ENCODE measurements at places on chromosomes 12 and 14.
A peak's percentile ranks its signal among the peaks of the same experiment; 100 is the strongest.

GRCh38 chr14:99745307-99745951 is 47.8 kb upstream of the EML1 start:
- DNase-seq, result no peak

DNA sequence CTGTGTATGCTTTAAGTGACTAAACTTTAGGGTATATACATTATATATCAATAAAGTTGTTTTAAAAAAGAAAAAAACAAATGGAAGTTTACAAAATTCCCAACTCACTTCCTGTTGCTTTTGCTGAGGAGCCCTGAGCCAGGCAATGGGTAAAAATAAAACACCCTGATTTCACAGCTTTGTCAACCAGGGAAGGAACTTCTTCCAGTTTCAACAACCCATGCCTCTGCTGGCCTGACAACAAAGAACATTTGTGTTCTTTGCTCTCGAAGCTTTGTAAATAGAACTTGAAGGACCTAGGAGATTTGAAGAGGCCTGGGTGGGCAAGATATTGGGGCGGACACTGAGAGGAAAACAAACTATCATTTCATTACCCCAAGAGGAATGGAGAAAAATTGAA is 141.2 kb upstream of the NOS1 start:
- DNase-seq, result no peak

GRCh38 chr14:60616461-60616959 is 32.8 kb downstream of the SIX1 start:
- DNase-seq, result no peak

- no peak for DNase-seq
These were observed 4.7 kb upstream of the LHX5 start for GRCh38 chr12:113476176-113476986.

DNA sequence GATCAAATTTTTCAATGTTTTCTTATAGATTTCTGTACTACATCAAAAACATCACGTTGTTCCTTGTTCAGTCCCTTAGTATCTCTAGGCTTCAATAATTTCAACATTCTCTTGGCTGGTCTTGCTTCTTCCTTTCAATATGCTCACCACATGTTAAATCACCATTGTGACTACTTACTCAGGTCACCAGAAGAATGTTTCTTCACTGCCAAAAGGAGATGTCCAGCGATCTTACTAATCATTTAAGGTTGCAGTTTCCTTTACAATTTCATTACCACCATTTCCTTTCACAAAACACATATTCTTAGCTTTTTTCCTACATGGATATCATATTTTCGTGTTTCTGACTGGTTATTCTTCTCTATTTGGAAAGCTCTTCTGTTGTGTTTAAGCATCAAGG is 363.8 kb downstream of the NAV3 start:
- DNase-seq, result no peak

GRCh38 chr14:99570544-99571302 is 33.3 kb downstream of the CCDC85C start:
- no peak for DNase-seq

DNA sequence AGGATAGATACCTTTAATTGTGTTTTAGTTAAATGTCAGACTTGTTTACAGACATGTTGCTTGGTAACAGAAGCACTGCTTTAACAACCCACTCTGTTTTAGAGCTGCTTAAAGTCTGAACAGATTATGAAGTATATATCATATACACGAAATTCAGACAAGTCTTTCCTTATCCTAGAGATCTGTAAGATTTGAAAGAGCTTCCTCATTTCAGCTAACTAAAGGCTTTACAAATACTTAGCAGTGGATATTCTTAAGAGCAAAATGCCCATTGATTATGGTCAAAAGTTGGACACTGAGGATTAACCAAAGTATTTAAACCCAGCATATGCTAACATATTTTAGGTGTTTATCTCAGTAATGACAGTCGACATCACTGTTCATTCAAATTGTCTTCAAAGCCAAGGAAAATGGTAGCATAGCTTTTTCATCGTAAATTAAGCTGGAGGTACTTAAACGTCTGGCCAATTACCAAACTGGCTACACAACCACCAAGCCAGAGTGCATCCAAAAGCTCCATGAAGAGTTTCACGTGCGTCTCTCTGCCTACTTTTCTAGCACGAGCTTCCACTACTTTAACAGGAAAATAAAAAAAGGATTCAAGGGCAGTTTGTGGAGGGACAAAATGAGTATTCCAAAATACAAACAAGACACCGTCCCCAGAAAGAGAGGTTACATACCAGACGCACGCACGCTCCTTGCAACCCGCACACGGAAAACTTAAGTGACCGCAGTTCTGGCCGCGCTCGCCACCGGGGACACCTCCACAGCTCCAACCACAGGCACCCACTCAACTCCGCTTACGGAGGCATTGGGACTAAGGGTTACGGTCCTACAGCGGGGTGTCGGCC is 565 bp downstream of the CEP83 start:
- DNase-seq, result no peak

- DNase-seq, result peak; percentile 65
These were observed 93.8 kb downstream of the PTPRB start for GRCh38 chr12:70543444-70543843.

GRCh38 chr14:98334186-98334585 is 937.8 kb downstream of the BCL11B start:
- DNase-seq, result no peak

DNA sequence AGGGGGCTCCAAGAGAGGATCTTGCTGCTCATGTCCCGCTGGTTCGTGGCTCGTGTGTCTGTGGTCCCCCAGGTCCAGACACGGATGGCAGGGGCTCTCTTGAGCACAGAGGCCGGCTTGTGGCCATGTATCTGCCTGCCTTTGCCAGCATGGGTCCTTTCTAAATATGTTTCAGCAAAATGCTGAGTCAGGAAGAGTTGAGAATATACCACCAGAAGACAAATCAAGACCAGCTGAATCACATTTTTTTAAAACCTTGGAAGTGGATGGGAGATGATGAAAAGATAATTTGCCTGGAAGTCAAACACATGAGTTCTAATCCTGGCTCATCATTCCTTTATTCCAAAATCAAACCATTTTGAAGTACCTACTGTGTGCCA is 58.0 kb downstream of the NUAK1 start:
- DNase-seq, result no peak

GRCh38 chr12:58819985-58820384 is 100.3 kb downstream of the LRIG3 start:
- no peak for DNase-seq

DNA sequence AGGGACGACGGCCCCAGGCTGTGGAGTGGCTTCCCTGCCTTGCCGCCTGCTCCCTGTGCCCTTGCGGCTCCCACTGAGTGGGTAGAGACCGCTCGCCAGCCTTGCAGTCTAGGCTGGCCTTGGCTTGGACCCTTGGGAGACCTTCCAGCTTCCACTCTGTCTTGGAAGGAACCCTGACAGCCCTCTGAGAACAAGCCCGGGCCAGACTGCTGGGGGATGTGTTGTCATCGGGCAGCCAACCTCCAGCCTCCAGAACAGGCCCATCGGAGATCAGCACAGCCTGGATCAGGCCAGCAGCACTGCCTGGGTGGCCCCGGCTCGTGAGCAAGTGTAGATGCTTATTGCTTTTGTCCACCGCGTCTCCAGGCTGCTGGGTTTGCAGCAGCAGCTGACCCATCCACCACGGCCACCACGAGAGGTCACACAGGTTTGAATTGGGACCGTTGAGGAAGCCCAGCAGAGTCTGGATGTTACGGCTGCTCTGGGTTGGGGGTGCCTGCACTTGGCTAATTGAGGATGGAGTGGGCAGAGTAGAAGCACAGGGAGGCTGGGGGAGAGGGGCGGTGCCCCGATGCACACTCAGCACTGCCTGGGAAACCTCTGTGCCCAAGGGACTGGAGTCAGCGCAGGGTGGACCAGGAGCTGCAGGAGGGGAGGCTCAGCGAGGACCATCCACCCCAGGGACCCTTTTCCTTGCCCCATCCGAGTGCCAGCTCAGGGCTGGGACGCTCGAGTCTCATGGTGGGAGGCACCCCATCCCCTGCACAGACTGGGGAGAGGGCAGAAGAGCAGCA is 55.5 kb downstream of the NOC4L start:
- DNase-seq, result no peak

DNA sequence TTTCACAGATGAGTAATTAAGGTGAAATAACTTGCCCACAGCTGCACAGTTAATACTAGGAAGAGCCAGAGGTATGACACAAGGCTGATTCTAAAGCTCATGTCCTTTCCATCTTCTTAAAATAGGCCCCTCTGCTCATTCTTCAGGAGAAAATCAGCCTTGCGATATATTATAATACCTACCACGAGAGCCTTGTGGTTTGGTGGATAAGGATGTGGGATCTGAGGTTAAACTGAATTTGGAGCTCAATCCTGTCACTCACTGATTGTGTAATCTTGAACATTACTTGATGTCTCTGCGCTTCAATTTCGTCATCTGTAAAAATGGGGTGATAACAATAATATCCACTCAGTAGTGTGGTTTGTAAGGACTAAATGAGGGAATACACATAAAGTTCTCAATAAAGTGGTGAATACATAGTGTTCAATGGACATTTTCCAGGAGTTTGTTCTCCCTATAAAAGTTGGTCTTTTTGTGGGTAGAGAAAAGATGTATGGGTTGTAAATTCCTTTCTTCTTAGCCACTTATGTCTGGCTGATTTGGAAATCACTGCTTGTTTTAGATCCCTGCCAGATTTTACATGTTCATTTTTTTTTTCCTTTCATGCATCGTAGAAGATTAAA is 25.1 kb upstream of the ATP2B1 start:
- peak; percentile 96 for DNase-seq

GRCh38 chr12:64618953-64619590 is 8.8 kb downstream of the RASSF3 start:
- DNase-seq, result no peak

DNA sequence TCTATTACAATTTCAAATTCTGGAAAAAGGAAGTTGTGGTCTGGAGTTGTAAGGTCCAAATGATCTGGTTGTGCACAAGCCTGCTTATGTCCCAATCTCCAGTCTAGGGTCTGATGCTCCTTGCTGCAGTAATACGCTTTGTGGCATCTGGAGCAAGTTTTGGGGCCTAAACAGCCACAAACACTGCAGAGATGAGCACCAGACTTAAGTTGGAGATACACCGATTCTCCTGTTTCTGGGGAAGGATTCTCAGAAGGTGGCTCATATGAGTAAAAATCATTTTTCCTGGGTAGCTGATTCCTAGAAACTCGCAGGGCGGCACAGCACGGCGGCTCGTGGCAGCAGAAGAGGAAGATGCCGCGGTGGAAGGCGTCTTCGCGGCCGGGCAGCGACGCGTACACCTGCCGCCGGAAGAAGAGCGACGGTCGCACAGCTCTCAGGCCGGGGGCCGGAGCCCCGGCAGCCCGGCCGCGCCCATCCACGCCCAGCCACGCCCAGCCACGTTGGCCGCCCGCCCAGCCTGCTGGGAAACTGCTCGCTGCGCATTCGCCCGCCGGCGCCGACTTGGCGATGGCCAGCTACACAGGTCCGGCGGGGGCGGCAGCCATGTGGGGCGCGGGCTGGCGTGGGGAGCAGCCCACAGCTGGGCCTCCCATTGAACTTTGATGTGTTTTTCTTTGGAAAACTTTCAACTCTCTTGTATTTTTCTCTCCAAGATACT is 129.0 kb downstream of the ASCL4 start:
- no peak for DNase-seq

GRCh38 chr14:104794993-104795780 is at the start of gene AKT1:
TSS of gene AKT1 (minus strand) at chr14:104795748. CDS start at chr14:104792643, 3,105 bp downstream.
- DNase-seq, result no peak

DNA sequence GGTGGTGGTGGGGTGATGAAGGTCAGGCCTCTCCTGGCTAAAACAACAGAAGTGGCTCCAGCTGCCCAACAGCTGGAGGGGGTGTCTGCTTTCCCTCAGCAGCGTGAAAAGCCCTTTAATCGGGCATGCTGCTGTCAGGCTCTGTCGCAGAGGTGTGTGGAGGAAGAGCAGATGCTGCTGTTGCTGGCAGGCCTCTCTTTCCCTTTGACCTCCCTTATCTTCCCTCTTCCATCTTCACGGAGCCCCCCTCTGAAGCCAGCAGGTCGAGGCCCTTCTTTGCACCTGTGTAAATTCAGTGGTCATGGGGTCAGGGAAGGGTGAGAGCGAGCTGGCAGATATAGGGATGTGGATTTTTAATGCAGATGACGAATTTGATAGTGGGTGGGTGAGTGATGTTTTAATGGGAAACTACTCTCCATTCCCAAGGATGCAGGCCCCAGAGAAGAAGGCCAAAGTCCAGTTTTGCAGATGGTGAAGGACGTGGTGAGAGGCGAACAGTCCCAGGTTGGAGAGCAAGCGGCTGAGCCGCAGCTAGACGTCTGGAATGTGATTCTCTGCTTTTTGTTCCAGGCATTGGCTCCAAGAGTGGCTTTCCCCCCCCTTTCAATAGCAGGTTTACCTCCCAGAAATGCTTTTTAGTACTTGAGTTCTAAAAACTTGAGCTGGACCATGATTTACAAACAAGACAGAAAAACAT is 64.0 kb downstream of the SMOC1 start:
- DNase-seq, result no peak

DNA sequence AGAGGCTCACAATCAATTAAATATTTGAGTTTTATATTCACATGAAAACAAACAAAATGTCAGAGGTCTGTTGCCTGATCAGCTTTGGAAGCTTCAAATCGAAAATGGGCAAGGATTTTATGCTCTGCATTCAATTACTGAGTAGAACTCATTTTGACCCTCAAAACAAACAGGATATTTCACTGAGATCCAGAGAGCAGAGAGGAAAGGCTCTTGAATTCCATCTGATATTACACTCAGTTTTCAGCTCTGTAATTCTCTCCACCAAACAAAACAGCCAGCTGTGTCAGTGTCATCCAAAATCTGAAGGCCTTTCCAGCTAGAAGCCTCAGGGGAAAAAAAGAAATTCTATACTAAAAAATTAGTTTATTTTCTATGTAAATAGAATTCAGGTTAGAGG is 128.6 kb upstream of the FLRT2 start:
- no peak for DNase-seq

DNA sequence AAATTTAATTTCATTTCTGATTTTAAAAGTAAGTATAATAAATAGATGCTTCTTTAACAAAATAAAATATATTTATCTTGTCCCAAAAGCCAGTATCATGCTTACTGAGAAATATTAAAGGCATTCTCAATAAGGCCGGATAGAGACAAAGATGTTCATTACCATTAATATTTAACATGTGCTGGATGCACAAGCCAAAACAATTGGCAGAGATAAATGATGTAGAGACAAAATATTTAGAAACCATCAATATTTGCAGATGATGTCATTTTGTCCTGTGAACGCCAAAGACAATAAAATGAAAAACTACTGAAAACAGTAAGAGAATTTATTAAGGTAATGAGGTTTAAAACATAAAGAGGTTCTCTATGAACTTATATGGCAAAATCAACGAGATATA is 313.5 kb downstream of the ITPR2 start:
- no peak for DNase-seq

DNA sequence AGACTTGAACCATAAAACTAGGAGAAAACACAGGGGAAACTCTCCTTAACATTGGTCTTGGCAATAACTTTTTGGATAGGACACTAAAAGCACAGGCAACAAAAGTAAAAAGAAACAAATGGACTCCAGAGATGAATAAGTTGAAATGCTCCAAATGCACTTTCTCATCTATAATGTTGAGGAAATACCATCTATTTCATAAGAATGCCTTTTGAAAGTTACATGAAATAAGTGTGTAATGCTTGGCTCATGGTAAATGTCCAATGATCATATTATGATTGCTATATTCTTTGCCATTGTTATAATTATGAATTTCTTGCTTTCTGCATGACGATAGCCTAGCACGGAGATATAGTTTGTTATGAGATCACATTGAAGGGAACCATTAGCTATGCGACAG is 19.8 kb downstream of the PDE6H start:
- DNase-seq, result no peak

- no peak for DNase-seq
These were observed 8.9 kb downstream of the GTF2A1 start for GRCh38 chr14:81211844-81212243.
